Activated CD8-positive, alpha-beta T cell treated with anti-CD3 and anti-CD28 coated beads, Interleukin-2, amount 10 ng/mL, durations not matched to agents 7 days and 5 days (primary cell): ENCODE measurements at places on chromosomes 2 and 18. TPM values are rescaled to one million over a fixed set of nuclear protein-coding genes. Genes with fewer than 3 reads are reported as not detected.

DNA sequence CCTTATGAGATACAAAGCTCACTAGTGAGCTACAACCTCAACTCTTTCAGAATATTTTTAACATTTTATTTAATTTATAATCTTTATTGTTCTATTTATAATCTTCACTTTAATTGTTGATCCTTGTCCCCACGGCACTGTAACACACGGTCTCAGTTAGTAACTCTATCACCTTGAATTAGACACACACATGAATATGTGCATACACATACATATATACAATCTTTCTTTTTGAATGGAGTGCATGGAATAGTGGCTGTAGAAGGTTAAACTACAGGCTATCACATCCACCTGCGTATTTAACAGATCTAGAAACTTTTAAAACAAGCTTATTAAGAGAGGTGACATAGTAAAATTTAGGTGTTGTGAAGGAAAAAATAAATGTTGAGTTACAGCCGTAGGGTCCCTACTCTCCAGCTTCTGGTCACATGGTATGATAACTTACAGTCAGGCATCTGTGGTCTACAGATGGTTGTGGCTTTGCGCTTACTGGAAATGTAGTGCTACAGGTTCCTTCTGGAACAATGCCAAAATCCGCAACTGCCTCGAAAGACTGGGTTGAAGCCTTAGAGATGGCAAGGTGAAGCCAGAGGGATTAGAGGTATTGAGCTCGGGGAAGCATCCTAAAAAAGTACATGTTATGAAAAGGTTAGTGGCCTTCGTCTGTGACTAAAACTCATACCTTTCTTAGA lies 1324.1 kb upstream of the SLC39A10 start:
- no peak for DNase-seq

GRCh38 chr2:240780023-240780700 lies 39.9 kb downstream of the KIF1A start:
- DNase-seq: no peak

DNA sequence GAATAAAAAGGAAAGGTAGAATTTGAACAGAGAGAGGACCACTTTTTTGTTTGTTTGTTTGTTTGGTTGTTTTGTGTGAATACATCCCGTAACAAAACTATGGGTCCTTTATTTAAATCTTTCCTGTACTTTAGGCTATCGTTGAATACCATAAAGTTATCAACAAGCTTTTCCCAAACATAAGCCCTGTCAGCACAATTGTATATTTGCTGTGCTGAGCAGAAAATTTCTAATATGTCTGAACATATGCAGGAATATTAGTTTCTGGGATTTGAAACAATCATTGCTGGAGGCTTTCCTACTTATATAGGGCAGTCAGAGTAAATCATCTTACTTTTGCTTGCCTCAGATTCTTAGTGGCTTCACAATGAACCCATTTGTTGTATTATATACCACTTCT lies 536.4 kb downstream of the CNTNAP5 start:
- no peak for DNase-seq

GRCh38 chr2:205267323-205267722 lies 415.0 kb upstream of the NRP2 start:
- DNase-seq: no peak

DNA sequence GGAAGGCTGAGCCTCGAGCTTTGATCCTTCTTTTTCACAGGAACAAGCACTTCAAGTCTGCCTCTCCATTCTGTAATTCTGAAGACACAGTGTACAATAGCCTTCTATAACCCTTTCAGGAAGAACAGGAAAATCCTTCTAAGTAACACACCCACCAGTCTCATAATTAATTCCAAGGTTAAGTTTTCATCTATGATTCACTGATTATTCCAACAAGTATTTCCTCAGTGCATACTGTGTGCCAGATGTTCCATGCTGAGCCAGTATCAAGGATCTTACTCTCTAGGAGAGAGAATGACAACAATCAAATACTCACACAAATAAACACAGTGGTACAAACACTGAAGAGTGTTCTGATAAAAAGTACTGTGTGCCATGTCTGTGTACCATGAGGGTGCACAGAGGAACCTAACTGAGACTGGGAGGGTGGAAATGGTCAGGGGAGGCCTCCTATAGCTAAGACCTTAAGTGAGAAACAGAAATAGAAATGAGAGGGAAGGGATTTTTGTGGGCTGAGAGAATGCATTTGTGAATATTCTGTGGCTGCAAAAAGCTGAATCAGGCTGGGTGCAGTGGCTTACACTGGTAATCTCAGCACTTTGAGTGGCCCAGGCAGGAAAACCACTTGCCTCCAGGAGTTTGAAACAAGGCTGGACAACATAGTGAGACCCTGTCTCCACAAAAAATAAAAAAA lies 7.3 kb upstream of the MTLN start:
- DNase-seq: no peak

GRCh38 chr2:29532436-29532835 lies 388.9 kb downstream of the ALK start:
- DNase-seq: no peak

- DNase-seq: no peak
Measured at GRCh38 chr2:20604401-20604911, 46.4 kb downstream of the HS1BP3 start.

- peak; percentile 49 for DNase-seq
Measured at GRCh38 chr2:219045937-219046550, 4.7 kb upstream of the CFAP65 start.

DNA sequence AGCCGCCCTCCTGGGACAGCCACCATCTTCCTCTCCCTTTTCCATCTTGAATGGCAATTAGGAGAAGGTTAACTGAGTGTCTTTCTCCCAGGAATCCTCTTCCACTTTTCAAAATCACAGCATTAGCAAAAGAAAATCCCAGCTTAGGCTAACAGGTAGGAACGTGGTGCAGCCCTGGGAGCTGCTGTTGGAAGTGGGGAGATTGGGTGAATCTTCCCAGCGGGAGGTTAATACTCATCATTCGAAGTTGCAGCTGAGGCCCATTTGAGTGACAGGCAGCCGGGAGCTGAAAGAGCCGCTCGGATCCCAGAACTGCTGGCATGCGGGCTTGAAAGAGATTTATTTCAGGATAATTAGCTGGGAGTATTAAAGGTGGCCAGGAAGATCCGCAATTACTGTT lies 306.0 kb downstream of the BCL11A start:
- no peak for DNase-seq

- no peak for DNase-seq
Measured at GRCh38 chr2:227177592-227178336, 13.3 kb downstream of the COL4A3 start.

GRCh38 chr18:38198956-38199355 lies 633.4 kb upstream of the CELF4 start:
- DNase-seq: no peak

DNA sequence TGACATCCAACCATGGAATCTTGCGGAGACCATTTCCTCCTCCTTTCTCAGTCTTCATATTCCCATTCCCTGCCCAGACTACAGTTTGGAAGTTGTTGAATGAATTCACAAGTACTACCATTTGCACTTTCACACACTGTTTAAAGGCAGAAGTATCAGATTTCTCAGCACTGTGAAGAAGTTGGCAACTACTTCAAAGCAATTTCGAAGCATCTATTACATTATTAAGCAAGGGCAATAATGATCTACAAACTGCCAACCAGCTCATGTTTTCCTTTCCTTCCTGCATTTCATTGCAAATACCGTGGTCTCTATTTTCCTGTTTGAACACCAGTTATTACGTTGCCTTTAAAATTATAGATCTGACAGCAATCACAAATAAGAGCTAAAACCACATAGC lies 105.5 kb downstream of the IRS1 start:
- no peak for DNase-seq

DNA sequence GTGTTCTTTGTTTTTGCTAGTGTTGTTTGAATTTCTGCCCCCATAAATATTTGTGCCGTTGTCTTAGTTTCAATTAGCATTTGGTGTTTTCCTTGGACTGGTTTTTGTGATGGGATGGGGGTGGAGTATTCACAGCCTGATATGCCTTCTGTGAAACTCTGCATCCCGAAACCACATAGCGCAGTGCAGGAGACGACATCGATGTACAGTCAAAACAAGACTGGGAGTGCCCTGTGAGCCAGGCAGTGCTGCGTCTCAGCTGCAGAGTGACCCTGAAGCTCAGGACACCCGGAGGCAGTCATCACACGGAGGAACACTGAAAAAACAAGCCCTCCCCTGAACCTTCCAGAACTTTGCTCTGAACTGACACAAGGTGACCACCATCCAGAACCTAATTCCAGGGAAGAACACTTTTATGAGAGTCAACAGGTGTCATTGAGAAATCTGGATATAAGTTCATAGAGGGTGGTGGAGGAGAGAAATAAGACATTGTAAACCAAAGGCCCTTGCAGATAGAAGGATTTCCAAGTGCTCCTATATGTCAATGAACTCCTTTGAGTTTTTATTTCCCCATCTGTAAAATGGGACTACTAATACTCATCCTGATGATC lies 61.2 kb upstream of the CABLES1 start:
- DNase-seq: no peak

The TXNDC2 gene
- not detected for total RNA-seq

The C2orf66 gene
- 0.32 TPM for total RNA-seq

The ZNF804A gene
- total RNA-seq: not detected

The IMMT gene
- 132 TPM for total RNA-seq

The CACNB4 gene
- 0.29 TPM for total RNA-seq

The DCDC2C gene
- not detected for total RNA-seq
